ENCODE measurements at places on chromosomes 2 and 18.

GRCh38 chr2:9241233-9241632 lies 34.6 kb downstream of the ASAP2 start:
- DNase-seq: no peak

DNA sequence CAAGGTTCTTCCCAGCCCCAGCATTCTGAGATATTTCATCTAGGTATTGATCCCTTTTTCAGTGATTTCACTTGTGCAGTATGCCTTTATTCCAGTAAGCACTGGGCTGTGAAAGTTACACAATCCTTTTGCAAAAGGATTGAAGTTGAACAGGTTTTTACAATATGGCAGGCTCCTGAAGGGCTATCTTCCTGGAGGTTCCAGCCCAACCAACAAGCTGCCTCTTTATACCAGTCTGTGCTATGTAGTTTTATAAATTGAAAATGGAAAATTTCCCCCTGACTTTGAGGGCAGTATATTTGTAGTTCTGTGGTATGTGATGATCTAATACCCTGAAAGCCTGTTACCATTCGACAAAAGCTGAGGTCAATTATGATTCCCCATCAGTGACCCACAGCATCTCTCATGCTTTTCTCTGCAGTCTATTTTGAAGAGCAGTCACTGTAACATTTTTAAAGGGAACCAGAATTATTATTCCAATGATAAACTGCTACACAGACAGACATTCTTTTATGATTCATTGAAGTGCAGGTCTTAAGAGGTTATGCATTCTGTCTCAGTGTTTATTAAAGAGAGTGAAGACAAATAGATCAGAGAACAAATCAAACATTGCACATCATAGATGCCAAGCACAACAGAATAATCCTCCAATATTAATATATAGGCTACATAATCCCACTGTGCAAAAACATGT lies 35.2 kb upstream of the STPG4 start:
- no peak for DNase-seq

GRCh38 chr2:102111823-102112222 lies 30.7 kb upstream of the IL1R1 start:
- DNase-seq: no peak

DNA sequence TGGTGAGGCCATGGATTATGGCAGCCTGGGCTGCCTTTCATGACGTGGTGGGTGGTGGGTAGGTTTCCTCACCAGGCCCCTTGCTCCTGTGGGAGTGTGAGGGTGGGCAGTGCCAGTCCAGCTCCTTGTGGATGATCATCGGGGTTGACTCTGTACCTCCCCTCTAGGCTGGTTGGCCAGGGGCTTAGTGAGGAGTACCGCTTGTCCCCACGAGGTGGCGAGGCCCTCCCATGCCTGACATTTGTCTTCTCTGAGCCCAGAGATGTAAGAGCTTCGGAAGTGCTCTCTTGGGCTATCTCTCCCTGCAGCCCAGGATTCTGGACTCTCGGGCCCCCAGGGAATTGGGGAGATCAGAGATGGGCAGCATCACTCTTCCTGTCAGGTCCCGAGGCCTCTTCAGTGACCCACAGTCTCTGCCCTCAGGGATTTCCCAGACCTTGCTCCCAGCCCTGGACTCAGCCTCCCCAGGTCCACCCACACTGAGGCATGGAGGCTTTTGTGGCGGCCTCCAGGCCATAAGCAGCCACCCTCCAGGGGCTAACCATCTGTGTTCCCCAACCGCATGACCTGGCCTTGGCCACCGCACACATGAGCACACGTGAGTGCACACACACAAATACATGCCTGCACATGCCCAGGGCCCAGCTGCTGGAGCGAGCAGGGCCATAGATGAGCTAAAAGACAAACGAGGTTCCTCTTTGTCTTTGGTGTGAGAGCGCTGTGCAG lies 6.5 kb downstream of the SPR start:
- no peak for DNase-seq

DNA sequence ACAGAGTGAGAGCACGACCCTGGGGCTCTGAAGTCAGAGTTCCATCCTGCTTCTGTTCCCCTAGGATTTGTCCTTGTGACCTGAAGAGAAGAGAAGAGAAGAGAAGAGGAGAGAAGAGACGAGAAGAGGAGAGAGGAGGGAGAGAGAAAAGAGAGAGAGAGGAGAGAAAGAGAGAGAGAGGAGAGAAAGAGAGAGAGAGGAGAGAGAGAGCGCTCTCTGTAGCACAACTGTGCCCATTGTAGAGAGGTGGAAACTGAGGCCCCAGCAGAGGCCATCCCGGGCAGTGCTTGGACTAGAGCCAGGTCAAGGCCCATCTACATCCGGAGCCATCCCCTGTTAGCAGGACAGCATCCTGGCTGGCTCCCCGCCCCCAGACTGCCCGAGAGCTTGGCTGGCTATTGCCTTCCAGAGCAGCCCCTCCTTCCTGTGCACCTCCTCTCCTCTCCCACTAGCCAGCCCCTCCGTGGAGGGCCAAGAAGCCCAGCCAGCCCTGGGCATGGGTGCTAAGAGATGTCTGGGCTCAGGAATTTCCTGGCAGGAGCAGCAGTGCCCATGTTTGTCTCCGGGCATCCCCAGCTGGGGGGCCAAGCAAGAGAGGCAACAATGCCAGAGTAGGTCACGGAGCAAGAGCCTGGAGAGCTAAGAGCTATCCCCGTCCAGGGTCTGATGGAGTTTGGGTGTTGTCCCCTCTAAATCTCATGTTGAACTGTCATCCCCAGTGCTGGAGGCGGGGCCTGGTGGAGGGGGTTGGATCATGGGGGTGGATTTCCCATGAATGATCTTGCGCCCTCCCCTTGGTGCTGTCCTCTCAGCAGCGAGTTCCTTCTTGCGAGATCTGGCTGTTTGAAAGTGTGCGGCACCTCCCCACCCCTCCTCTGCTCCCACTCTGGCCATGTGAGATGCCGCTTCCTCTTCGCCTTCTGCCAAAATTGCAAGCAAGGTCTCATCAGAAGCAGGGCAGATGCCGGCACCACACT lies 18.2 kb upstream of the GPR55 start:
- DNase-seq: no peak

- DNase-seq: no peak
These were observed 141.7 kb downstream of the OTX1 start for GRCh38 chr2:63192169-63192888.

GRCh38 chr18:68854786-68855391 lies 57.0 kb downstream of the CCDC102B start:
- no peak for DNase-seq

GRCh38 chr2:1979569-1979968 lies 235.3 kb upstream of the PXDN start:
- no peak for DNase-seq

GRCh38 chr2:72175636-72176035 lies 28.0 kb upstream of the CYP26B1 start:
- no peak for DNase-seq

DNA sequence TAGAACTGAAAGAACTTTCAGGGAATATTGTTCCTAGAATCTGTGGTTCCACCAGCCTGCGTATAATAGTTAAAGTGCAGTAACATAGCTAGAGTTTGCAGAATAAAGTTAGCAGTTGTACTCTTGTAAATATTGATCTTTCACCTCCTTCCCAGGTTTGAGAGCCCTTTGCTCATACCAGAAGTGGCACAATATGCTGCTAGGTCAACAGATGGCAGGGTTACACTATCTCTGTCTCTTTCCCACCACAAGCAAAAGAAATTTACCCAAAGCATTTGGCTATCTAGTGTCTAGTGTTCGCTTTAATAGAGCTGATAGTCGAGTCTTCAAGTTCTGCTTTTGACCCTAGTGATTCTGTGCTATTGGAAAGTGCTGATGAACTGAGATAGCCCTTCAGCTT lies 119.0 kb upstream of the KLHL14 start:
- DNase-seq: no peak

DNA sequence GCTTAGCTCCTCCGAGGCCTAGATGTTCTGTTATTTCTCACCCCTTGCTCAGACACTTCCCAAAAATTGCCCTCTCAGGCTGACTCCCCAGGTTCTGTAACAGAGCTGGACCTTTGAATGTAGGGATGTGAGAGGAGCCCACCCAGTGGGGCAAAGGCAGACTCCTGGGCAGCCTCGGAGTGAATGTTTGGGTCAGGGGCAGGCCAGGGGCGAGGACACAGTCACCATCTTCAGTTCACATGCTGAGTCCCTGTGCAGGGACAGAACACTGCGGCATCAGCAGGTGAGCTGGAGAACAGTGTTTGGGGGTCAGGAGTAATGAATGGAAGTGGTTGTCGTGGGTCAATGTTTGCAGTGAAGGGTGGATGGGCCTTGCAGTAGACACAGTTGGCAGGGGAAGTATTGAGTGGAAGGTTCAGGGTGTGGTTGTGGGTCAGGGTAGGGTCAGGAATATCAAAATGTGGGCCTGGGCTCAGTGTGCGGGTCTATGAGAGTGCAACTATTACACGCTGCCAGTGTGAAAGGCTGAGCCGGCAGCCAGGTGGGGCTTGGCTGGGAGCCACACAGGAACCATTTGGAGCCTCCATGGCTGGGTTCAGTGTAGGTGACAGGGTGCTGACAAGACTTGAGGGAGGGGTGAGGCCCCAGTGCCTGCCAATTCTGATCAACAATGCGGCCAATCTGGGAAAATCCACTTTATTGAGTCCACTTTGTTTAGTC lies 4.4 kb downstream of the IHH start:
- no peak for DNase-seq

GRCh38 chr18:3148930-3149535 lies 70.7 kb downstream of the MYOM1 start:
- DNase-seq: no peak
